ENCODE measurements at places on chromosomes 4 and X.

DNA sequence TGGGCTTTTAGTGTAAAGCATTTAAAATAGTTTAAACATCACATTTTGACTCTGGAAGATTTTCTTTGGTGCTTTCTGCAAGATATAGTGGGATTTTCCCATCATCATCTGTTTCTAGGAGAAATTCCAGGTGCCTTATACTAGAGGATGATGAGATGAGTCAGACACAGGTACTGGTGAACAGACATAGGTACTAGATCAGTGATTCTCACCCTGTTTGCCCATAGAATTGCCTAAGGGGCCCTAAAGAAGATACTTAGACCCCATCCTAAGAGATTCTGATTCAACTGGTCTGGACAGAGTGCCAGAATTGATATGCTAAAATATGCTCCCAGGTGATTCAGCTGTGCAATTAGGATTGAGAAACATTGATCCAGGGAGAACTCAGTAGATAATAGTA, 9.7 kb downstream of the TSPAN7 start:
- no peak for DNase-seq

GRCh38 chr4:88836216-88836615, 138.6 kb upstream of the NAP1L5 start:
- no peak for DNase-seq

GRCh38 chr4:61336916-61337315, 136.8 kb downstream of the ADGRL3 start:
- DNase-seq: no peak

- no peak for DNase-seq
Measured at GRCh38 chrX:123223859-123224258, 39.8 kb downstream of the GRIA3 start.

DNA sequence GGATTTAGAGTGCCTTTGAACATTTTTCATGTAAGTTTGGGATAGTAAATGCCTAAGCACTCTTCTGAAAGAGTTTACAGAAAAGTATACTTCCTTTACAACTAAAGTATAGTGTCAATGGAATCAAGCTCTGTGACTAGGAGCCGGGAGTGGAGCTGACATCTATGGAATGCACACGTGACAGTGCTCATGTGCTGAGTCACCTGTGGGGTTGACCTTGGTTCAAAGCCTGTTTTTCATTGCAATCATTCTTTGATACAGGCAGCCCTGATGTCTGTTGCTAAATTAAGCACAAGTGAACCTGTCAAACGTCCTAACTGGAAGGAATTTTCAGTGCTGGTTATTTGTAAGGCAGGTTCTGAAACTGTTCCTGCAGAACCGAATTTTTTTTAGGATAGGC, 82.5 kb downstream of the GPAT3 start:
- DNase-seq: peak; percentile 39
